ENCODE measurements at places on chromosomes 5 and 9. TPM values are rescaled to one million over a fixed set of nuclear protein-coding genes. Genes with fewer than 3 reads are reported as not detected.

The LRRC14B gene
- total RNA-seq = not detected

The GFPT2 gene
- total RNA-seq = 2.1 TPM

The CAMK4 gene
- 139 TPM for total RNA-seq

The PCDHGB3 gene
- 0.13 TPM for total RNA-seq

The DNM1 gene
- total RNA-seq = 1.3 TPM

GRCh38 chr9:125707472-125707804 lies 430 bp upstream of the MAPKAP1 start:
- no peak for DNase-seq

- no peak for DNase-seq
Observed at GRCh38 chr9:126125177-126125576, 201.5 kb upstream of the MVB12B start.

- no peak for DNase-seq
Observed at GRCh38 chr5:1000329-1000728, 8.3 kb upstream of the NKD2 start.

DNA sequence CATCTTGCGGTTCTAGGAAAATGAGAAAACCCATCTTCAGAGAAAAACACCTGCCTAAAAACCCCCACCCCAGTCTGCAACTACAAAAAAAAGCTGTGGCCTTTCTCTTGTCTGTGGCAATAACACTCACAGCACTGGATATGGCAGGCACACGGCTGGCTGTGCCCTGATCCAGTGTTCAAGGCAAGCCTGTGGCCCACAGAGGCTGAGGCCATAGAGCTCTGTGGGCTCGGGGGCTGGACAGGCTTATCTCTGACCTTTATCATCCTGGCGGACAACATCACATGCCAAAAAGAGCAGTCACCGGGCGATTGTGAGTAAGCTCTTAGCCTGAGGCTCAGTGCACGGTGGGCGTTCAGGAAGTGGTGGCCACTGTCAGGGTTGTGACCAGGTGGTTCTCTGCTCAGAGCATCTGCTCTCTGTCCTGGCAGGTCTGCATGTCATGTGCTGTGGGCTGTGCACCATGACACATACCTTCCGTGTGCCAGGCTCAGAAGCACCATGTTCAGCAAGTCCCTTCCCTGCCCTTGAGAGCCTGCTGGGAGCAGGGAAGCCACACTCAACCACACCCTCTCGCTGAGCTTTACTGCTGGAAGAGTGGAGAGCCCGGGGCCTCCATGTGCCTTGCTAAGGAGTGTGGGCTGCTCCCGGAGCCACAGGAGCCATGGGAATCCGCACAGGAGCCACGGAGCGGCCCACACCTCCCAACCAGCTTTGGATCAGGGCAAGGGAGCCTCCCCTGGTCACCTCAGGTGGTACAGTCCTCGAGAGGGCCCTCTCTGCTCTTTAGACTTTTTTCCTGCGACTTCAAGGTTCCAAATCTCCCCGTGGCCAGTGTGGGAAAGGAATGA lies 34.6 kb upstream of the WDR38 start:
- DNase-seq = no peak

DNA sequence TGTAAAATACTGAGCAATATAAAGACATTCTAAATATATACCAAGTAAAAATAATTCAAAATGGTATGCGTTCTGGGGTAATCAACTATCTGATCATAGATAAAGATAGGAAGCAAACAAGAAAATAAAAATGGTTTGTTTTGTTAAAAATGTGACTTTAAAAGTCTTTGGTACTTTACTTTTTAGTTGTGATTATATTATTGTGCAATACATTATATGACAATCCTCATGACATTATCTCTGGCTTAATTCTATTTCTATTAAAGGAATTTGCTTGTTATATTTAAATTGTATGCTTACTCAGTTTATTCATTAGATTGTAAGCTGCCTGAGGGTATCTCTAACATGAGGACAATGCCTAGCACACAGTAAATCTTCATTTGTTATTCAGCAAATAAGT lies 477.9 kb downstream of the TMEM38B start:
- no peak for DNase-seq

GRCh38 chr5:90297045-90297764 lies 112.4 kb downstream of the CETN3 start:
- DNase-seq = no peak

DNA sequence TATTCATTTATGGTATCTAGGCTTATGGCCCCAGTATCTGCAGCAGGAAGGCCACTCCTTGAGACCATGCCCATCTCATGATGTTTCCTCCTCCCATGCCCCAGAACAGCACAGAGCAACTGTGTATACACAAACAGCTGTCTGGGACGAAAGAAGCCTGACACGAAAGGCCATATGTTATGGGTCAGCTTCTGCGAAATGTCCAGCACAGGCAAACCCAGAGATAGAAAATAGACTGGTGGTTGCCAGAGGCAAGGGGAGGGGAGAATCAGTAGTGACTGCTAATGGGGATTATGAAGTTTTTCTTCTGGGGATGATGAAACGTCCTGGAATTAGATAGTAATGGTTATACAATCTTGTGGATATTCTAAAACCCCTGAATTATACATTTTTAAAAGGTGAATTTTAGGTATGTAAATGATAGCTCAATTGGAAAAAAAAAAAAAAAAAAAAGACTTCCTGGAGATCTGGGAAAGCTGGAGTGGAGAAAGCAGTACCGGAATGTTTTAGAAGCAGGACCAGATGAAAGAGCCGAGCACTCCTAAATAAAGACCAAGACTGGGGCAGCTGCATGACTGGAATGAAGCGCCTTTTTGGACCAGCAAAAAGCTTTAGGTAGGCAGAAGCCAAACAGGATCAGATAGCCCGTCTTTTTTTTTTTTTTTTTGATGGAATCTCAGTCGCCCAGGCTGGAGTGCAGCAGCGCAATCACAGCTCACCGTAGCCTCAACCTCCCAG lies 29.2 kb downstream of the PCDHGC5 start:
- DNase-seq = no peak

Data from T-helper 17 cell (primary cell).